ENCODE measurements at places on chromosomes 7 and 10.

DNA sequence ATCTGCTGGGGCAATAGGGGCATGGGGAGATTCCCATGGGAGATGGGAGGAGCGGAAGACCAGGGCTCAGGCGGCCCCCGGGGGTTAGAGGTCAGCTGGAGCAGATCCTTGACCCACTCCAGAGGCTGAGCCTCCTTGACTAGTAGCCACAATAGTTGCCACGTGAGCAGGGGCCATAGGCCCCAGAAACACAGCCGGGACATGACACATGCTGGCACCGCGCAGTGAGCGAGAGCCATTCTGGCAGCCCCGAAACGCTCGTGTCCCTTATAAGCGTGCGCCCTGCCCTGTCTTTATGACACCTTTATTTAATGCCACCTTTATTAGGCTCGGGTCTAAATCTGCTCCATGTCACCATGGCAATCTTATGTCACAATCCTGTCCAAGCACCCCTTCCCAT, 11.0 kb upstream of the ACBD5 start:
- no peak for DNase-seq

GRCh38 chr10:104766341-104766740, 125.3 kb downstream of the SORCS3 start:
- no peak for DNase-seq

DNA sequence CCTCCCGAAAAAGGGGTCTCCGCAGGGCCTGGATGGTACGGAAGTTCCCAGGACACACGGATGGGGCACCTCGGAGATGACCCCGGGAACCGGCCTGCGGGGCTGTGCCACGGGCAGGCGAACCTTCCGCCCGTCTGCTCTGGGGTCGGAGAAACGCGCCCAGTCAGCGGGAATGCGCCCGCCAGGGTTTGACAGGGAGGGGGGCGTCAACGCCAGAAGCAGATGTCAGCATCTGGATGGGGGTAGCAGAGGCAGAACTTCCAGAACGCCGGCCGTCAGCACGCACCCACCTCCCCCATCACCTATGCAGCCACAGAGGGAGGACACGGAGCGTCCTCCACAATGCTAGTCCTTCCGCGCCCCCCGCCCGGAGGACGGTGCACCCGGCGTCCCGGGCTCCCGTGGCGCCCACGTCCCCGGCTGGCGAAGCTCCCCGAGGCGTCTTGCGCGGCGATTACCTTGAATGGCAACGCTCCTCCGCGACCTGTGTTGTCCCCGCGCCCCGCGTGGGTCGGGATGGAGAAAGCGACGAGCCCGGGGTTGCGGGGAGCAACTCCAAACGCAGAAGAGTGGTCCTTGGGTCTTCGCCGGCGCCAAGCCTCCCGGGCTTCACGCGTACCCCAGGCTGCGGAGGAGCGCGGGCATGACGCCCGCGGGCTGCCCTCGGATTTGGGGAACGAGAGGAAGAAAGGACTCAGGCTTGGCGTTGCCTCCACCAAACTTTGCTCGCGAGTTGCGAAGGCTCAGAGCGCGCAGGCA, 561 bp downstream of the FGFR2 start:
- no peak for DNase-seq

DNA sequence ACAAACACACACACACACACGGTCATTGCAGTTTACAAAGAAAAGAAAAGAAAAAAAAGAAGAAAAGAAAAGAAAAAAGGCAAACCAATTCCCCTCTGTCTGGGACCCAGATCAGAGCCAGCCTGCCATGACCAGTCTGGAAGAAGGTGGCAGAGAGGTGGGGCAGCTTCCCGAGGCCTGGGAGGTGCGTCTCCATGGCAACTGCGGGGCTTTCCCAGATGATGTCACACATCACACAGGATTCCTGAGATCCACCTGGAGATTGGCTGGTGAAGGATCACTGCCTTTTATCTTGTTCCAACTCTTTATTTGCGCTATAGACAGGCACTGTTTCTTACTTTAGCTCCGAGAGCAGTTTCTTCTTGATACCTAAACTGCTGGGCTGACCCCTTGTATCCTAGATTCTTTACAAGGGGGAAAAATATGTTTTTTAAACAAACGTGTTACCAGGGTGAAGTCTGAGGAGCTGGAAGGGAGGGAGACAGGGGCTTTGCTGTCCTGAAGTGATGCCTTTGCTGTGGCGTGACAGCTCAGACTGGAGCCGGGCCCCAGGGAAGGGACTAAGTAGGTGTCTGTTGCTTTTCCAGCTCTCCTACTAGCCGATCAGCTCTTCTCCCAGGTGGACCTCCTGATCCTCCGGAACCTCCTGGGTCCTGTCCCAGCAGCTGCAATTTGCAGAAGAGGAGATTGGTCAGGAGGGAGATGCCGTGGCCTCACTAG, 298.5 kb downstream of the KLF6 start:
- no peak for DNase-seq

DNA sequence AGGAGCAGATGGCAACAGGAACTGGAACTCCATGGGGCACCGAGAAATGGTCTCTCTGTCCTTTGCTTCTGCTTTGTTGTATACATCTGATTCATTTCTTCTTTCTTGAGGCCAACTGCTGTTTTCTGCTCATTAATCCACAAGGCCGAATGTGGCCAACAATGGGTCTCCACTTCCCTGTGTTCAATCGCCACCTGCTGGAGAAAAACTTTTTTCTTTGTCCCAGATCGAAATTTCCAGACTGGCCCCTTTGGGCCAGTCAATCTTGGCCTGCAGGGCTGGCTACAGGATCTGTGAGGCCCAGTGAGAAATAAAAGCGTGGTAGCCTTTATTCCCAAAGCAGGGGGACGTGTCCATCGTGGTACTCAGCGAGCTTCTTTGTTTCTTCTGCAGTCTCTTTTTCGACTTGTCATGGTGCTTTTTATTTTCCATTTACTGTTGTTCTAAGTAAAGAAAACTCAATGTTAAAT, 58.8 kb downstream of the PARP12 start:
- DNase-seq = peak; percentile 49

DNA sequence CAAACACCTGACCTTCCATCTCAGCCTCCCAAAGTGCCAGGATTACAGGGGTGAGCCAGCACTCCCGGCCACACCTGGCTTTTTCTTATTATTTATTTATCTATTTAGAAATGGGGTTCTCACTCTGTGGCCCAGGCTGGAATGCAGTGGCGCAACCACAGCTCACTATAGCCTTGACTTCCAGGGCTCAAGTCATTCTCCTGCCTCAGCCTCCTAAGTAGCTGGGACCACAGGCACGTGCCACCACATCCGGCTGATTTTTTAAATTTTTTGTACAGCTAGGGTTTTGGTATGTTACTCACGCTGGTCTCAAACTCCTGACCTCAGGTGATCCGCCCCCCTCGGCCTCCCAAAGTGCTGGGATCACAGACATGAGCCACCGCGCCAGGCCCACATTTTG, 56.9 kb upstream of the MYL10 start:
- no peak for DNase-seq

DNA sequence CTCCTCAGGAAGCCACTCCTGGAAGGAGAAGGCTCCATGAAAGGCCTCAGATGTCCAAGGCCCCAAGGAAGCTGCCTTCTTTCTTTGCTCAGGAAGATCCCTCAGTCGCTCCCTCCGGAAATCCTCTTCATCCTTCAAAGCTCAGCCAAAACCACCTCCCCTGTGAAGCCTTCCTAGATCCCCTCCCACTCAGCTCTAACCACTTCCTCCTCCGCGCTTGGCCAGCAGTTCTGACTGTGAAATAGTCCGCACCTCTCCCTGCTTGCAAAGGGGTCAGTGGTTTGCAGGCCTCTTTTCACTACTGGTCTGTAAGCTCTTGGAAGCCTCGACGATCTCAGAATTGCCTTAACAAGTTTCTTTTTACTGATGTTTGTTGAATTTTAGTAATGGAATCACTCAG, 23.9 kb downstream of the PYROXD2 start:
- DNase-seq = no peak

DNA sequence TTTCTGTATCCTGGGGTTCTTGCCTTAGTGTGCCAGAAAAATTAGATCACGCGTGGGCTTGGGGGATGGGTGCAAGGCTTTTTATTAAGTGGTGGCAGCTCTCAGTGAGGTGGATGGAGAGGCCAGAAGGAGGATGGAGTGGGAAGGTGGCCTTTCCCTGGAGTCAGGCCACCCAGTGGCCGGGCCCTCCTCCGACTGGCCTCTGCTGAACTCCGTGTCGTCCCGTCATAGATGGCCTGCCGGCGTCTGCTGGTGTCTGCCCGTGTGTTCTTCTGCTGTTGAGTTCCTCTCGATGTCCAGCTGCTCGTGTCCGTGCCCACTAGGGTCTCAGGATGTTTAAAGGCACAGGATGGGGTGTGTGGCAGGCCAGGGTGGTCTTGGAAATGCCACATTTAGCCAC, 4.0 kb upstream of the ZNF746 start:
- DNase-seq = no peak

GRCh38 chr10:112356686-112357085, 17.2 kb upstream of the ACSL5 start:
- no peak for DNase-seq

- DNase-seq = no peak
Measured at GRCh38 chr10:111936143-111936542, 247.4 kb downstream of the GPAM start.

- DNase-seq = no peak
Measured at GRCh38 chr10:107971973-107972372, 807.5 kb upstream of the SORCS1 start.

- no peak for DNase-seq
Measured at GRCh38 chr7:29479301-29480200, 84.1 kb upstream of the PRR15 start.

- no peak for DNase-seq
Measured at GRCh38 chr7:57424515-57425238, 25.3 kb upstream of the ZNF716 start.

- DNase-seq = no peak
Measured at GRCh38 chr10:4511509-4511908, 314.5 kb upstream of the AKR1E2 start.

GRCh38 chr10:86167121-86167761, 199.4 kb downstream of the GRID1 start:
- DNase-seq = no peak

- no peak for DNase-seq
Measured at GRCh38 chr10:5319863-5320262, 44.9 kb upstream of the UCN3 start.

GRCh38 chr10:103124420-103125096, 68.5 kb downstream of the NT5C2 start:
- DNase-seq = peak; percentile 10

DNA sequence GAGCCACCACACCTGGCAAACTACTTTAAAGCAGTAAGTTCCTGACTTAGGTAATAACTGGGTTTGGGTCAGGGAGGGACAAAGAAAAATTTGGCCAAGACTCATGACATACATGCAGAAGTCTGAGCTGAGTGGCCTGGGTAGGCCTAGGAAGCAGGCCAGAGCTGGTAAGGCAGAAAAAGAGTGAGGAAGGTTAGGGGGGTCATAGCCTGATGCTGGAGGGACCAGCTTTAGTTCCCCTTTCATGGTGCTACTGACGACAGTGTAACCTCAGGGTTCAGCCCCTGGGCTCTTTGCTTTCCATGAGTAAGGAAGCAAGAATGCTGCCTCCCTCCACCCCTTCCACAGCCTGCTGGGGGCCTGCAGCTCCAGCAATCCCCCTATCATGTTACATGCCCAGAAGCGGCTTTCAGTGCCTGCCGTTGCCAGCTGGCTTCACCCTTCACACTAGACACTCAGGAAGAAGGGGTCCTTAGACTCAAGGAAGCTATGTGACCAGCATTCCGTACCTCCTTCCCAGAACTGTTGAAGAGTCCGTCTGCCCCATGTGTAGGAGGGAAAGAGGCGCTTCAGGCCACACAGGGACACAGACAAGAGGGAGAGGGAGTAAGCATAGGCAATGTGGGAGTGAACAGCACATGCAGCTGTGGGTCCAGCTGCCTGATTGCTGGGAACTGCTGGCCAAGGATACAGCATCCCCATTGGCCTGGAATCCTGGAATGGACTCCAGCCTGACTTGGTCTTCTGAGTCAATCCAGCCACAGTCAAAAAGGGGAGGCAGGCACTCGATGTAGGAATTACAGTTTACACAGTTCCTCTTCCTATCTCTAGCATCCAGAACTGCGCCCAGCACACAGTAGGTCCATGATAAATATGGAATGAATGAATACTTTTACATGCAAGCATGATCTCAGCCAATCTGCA, 4.1 kb upstream of the PLAU start:
- no peak for DNase-seq

DNA sequence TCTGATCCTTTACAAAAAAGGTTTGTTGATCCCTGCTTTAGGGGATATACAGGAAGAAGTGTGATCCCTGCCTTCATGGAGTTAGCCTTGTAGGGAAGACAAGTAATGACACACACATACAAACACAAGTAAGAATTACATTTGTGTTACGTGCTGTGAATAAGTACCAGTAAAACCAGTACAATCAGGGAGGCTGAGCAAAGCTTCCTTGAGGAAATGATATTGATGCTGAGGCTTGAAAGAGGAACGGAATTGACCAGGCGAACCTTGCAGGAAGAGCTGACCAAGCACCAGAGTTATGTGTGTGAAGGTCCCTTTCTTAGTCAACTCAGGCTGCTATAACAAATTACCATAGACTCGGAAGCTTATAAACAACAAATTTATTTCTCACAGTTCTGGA, 83.6 kb upstream of the CACUL1 start:
- no peak for DNase-seq

DNA sequence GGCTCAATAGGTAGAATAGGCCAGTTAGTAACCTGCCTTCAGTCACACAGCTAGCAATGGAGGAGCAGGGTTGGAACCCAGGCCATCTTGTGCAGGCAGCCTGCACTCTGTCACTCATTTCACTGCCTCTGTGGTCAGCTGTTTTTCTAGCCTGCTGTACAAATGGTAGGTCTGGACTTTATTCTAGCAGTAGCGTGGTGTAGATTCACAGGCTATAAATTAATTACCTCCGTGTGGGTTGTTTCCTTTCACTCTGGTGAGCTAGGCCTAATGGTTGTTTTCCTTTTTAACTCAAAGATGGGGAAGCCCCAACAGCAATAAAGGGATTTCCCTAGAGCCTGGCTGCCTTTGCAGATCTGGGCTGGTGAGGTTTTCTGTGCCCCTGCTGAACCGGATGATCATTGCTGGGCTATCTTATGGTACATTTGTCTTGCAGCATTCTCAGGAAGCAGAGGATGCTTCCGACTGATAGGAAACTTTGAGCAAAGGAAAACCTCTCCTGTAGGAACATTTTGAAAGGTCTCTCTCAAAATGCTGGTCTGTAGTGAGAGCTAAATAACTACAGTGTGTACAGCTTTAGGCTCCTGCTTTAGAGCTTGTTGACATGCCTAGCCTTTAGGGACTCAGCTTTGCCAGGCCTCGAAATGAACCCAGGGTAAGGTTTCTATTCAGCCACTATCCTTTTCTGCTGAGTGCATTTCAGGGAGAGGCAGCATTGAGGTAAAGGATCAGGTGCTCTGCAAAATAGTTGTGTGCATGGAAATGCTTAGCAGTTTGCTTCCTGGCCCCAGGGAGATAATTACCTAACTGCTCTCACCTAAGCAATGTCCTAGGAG, 157.4 kb downstream of the ST7 start:
- peak; percentile 23 for DNase-seq

- no peak for DNase-seq
Measured at GRCh38 chr7:18974803-18975202, 142.6 kb downstream of the TWIST1 start.

- DNase-seq = no peak
Measured at GRCh38 chr7:120108376-120108775, 164.6 kb upstream of the KCND2 start.
